ENCODE measurements at places on chromosomes 1 and 21. TPM values are rescaled to one million over a fixed set of nuclear protein-coding genes. Genes with fewer than 3 reads are reported as not detected.

The DNASE2B gene
- not detected for total RNA-seq

The CYP4B1 gene
- not detected for total RNA-seq

The ADAMTS4 gene
- 1.9 TPM for total RNA-seq

The DENND2C gene
- 0.23 TPM for total RNA-seq

The KCNJ6 gene
- not detected for total RNA-seq

The SLC25A34 gene
- 2.1 TPM for total RNA-seq
